Activated naive CD4-positive, alpha-beta T cell (primary cell): ENCODE measurements at places on chromosomes 4 and X.

DNA sequence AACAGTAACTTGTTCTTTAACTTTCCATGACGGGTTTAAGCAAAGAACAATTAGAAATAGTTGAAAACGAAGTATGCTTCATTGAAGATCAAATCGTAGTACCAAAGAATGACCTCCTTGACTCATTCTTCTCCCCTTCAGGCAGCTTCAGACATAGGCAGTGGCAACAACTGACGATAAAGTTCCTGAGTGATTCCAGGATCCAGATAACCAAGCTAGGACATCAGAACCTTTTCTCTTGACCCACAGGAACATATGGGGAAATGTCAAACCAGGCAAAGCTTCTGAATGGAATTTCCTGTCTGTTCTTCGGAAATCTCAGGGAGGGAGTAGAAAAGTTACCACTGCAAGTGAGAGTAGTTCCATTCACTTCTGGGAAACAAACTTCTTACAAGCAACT, 74.2 kb downstream of the HS3ST1 start:
- DNase-seq = no peak

DNA sequence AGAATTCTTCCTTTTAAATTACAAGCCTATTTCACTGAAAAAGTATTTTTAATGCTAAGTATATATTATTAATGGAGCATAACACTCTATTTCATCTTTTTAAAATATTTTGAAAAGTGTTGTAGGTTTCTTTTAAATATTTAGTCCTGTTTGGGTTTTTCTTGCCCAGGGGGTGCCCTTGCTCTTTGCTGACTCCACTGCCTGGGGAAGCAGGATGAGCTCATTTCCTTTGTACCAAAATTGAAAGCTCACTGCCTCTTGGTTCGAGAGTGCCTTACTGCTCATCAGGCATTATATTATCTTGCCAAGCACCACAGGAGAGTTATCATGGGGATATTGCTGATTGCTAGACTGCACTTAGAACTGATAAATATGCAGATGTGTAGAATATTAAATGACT, 819.2 kb downstream of the PCDH18 start:
- DNase-seq = no peak

- no peak for DNase-seq
These were observed 5.1 kb downstream of the ANXA3 start for GRCh38 chr4:78556665-78557064.

DNA sequence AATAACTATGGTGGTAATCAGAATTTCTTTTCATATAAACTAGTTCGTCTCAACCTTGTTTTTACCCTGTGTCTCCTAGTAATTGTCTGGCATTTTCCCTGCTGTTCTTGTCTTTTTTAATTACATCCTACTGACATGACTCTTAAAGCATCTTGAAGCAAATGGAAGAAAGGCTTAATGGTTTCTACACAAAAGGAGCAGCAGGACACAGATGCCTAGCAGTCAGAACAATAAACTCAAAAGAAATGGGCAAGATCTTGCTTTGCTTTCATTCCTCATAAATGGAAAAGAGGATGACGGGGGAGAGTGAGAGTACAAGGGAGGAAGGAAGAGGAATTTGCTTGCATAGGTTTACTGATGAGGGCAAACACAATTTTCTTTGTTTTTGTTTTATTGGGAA, 293.2 kb upstream of the EMCN start:
- no peak for DNase-seq

DNA sequence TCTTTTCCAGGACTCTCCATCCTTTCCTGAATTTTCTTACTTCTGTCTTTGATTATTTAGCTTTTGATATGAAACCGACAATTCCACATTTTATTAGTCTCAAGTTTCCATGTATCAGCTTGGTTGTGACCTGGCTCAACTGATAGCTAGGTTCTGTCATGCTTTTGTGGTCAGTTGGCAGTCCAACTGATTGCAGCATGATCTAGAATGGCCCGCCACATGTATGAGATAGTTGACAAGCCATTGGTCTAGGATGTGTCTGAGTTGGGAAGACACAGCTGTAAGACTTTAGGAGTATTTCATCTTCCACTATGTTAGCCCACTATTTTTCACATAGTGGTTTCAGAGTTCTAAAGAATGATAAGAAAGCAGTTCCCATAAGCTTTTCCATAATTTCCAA, 117.5 kb upstream of the GRID2 start:
- no peak for DNase-seq

DNA sequence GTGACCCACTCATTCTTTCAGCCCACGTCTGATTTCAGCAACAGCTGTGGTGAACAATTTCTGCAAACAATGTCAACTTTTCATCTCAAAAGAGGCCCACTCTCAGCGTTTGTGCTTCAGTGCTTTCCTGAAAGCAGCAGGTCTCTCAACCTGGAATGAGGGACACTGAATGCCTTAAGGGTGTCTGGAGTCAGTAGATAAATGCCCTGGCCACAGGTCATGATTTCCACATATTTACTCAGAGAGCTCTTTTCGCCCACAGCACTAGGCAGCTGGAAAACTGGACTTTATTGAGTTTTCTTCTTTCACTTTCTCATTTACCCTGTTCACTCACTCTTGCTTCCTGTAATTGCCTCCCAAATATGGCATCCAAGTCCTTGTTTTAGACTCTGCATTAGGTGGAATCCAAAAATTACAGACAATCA, 52.8 kb downstream of the NPFFR2 start:
- no peak for DNase-seq
